RWPE1 (cell line): ENCODE measurements at places on chromosomes 11 and 22.

DNA sequence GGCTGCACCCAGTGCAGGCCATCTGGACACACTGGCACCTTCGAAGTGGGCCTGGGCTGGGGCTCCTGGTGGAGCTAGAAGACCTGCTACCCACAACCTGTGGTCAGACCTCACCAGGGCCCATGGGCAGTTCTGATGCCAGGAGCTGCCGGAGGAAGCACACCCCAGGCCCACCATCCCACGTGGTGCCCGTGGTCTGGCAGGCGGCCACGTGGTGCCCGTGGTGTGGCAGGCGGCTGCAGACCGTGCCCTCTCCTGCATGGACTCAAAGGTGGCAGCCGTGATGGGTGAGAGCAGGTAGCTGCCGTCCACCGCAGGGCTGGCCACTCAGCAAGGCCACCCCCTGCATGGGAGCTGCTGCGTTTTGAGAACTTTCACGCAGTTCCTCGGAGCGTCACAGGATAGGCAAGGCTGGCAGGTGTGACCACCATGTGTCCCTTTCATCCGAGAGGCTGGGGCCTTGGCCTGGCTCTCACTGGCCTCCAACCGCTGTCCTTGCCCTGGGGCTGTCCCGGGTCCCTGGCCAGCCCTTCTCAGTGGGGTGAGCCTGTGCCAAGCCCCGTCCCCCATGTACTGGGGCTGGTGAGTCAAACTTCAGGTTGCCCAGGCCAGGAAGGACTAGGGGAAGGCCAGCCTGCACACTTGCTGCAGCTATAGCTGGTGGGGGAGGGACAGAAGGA, 3.9 kb upstream of the IL17REL start:
- DNase-seq = no peak

GRCh38 chr22:20650294-20651207, 123.4 kb upstream of the SERPIND1 start:
- DNase-seq = no peak

DNA sequence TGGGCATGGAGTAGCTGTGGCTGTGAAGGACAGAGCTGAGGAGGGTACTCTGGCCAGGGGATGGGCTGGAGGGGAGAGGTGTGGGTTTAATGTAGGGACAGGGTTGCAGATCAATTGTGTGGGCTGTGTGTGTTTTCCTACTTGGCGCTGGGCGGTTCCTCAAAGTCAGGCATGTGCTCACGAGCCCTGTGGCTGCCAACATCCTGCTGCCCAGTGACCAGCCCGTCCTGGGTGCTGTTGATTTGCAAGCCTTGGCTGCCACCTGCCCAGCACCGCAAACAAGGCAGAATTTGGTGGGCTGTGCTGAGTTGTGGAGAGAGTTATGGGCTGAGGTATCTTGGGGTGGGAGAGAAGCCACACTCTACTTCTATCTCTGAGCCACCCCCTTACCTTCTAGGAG, 69.2 kb downstream of the SCN3B start:
- DNase-seq = no peak

- DNase-seq = no peak
These were observed 450 bp downstream of the CBX6 start for GRCh38 chr22:38871360-38872171.

DNA sequence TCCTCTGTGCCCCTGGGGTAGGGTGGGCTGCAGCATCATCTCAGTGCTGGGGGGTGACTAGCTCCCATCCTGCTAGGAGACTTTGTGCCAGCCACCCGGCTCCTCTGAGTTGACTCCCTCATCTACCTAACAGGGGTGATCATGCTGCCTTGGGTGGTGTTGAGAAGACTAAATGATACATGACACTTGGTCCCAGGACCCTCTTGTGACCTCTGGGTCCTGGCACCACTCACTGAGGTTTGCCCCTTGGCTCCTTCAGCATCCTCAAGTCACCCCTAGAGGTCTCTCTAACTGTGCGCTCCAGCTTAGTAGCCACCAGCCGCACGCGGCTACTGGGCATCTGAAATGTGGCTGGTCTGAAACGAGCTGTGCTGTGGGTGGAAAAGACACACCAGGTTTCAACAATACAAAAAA, 72.1 kb downstream of the LRRC32 start:
- DNase-seq = no peak
